ENCODE measurements at places on chromosomes 12 and 14.

DNA sequence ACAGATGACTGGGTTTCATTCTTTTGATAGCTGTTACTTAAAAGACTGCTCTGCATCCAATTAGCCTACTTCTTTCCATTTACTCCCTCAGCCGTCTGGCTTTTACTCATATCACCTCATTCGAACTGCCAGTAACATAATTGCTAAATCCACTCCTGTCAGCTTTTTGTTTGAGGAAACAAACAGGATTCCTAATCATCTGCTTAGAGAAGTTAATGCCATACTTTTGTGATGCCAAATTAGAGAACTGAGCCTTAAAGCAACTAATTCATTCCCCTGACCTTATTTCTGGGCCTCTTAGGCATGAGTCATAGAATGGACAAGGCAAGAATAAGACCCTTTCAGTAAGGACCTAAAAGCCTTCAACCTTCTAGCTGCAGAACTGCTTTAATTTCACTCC is 2.9 kb downstream of the OXA1L start:
- no peak for DNase-seq

- DNase-seq = no peak
These were observed 185.1 kb downstream of the DACT1 start for GRCh38 chr14:58822856-58823255.

GRCh38 chr12:212415-212714 is 1.6 kb downstream of the SLC6A12 start:
- no peak for DNase-seq

GRCh38 chr12:124030008-124030407 is 57.0 kb downstream of the ZNF664 start:
- no peak for DNase-seq

GRCh38 chr12:121861636-121862254 is 3.1 kb upstream of the HPD start:
- peak; percentile 64 for DNase-seq

GRCh38 chr12:75058228-75058627 is 151.4 kb downstream of the KCNC2 start:
- DNase-seq = no peak

- DNase-seq = no peak
These were observed 124.2 kb downstream of the NPAS3 start for GRCh38 chr14:33062881-33063280.
